ENCODE measurements at places on chromosomes 3 and 15. TPM values are rescaled to one million over a fixed set of nuclear protein-coding genes. Genes with fewer than 3 reads are reported as not detected.

DNA sequence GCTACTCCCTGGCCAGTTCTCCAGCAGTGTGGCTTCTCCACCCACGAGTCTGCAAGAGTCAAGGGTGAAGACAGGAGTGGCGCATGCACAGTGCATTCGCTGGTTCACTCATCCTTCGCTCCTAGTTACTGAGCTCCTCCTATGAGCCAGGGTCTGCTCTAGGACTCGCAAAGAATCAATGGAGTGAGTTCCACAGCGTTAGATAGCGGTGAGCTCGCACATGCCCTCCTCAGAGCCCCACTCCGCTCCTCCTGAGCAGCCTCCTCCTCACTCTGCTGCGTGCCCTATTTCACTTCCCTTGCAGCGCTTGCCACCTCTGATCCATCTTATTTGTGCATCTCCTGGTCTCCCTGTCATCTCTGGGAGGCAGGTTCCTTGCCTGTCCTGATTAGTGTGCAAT, 63.0 kb downstream of the NUP210 start:
- no peak for DNase-seq

GOLGA8O gene
- polyA plus RNA-seq: 0.21 TPM

DNA sequence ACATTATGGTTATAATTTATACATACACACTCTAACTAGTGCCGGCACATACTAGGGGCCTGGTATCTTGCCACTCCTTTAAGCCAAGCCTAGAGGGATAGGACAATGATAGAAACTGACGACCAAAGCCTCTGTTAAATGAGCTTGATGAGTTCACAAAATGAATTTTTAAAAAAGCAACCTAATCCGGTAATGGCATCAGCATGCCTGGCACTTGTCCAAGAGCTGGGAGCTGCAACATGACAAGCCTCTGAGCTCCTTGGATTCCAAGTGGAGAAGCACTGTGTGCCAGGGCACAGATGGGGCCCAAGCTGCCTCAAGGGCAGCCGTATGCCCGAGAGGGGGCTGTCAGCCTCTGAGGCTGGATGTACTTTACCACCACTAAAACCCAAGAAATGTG, 9.7 kb downstream of the ETV5 start:
- DNase-seq: peak; percentile 47

DNA sequence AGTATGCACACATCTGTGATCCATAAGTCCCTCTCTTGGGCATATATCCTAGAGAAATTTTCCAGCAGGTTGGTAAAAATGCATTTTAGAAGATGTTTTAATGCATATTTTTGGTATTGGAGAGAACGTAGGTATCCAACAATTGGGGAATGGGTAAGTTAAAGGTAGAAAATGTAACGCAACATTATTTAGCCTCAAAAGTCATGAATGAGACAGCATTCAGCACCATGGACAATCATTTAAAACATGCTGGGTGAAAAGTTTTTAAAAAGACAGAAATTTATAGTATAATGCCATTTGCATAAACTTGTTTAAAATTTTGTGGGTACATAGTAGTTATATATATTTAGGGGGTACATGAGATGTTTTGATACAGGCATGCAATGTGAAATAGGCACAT, 43.4 kb downstream of the TRIM69 start:
- DNase-seq: no peak

DNA sequence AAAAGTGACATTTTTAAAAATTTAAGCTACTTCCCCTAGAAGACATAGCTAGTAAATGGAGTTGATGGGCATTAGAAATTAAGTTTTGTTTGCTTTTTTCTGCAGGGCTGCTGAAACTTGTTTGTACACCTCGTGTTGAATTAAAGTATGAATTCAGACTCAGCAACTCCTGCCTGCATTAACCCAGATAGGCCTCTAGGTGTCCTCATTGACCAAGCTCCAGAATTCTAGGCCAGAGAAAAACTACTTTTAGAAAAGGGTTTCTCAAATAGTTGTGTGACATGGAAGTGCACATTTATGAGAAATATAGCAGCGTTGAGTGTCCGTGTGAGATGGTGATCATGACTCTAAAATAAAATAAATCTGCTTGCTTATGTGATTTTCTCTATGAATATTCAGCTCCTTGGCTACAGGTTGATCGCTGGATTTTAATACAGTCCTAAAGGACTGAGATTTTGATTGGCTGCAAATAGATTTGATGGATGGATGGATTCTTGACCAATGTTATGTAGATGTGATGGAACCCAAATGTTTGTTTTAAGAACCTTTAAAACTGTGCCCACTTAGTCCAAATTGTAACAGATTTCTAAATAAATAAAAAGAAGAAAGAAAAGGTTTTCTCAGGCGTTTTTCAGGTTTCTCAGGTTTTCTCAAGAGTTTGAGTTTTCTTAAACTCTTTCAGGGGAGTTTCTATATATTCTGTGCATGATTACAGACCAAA, 39.4 kb upstream of the LMOD3 start:
- peak; percentile 65 for DNase-seq

DNA sequence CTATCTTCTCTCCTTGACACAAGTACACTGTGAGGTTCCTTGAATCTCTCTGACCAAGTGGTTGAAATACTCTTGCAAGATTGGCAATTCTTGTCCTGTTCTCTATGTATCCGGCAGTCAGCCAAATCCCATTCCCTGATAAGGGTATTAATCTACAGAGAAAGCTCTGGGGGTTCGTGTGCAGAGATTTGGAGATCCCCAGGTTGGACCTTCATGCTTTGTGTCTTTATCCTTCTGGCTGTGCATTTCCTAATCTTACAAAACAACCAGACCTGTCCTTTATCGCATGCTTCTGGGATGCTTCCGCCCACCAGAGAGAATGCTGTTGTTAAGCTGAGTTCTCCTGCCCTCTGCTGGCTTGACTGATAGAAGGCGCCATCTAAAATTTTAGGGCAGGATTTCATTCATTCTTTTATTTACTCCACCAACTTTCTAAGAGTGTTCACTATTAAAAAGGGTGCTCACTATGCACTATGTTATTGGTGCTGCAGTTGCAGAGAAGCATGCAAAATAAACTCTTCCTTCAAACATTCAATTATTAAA, 8.6 kb upstream of the SST start:
- peak; percentile 42 for DNase-seq

DNA sequence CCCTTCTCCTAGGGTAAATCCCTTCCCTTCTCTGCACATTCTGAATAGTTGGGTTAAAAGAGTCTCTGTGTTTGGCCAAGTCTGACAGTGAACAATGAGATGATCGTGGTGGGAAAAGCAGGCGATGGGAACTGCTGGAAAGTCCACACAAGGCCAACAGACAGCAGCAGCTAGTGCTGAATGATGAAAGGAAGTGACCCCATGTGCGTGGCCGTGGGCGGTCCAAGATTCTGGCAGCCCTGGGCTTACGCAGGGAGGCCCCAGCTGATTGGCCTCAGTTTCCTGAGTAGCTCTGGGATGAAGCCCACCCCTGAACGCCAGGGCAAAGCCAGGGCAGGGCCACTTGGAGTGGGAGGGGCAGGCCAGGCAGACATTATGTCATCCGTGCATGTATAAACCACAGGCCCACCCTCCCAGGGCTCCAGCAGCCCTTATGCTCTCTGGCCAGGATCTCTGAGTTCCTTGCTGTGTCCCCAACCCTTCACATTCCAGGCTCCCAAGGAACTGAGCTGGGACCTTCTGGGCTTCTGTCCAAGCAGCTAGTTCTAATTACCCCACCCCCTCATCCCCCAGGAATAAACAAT, 57.8 kb downstream of the CDC25A start:
- DNase-seq: peak; percentile 96

GRCh38 chr3:24420224-24420623, 74.4 kb downstream of the THRB start:
- DNase-seq: no peak

- DNase-seq: no peak
These were observed 5.3 kb upstream of the TXNRD3 start for GRCh38 chr3:126659915-126660886.

GRCh38 chr3:53181024-53181371, 20.0 kb downstream of the PRKCD start:
- no peak for DNase-seq

FBXW12 gene
- polyA plus RNA-seq: not detected

- DNase-seq: no peak
These were observed 24.6 kb upstream of the SRP14 start for GRCh38 chr15:40063563-40064011.

NFKBIZ gene
- polyA plus RNA-seq: 16.7 TPM

DNA sequence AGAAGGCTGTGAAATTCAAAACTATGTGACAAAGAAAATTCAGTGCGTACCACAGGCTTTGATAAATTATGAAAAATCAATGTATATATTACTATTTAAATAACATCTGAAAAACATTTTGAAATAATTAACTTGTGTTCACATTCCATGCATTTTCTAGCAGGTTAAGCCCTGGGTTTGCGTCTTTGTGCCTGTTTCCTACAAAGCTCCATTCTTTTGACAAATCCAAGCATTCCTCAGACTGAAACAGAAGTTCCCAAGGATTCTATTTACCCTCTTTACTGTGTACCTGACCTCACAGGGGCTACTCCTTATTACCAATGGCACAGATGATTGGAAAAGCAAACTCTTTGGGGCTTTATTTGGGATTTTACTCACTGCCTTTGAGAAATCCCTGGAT, 1.9 kb downstream of the PAQR9 start:
- no peak for DNase-seq

- no peak for DNase-seq
These were observed 534.2 kb downstream of the NSUN3 start for GRCh38 chr3:94596887-94597566.
